ENCODE measurements at places on chromosomes 6 and 20.

DNA sequence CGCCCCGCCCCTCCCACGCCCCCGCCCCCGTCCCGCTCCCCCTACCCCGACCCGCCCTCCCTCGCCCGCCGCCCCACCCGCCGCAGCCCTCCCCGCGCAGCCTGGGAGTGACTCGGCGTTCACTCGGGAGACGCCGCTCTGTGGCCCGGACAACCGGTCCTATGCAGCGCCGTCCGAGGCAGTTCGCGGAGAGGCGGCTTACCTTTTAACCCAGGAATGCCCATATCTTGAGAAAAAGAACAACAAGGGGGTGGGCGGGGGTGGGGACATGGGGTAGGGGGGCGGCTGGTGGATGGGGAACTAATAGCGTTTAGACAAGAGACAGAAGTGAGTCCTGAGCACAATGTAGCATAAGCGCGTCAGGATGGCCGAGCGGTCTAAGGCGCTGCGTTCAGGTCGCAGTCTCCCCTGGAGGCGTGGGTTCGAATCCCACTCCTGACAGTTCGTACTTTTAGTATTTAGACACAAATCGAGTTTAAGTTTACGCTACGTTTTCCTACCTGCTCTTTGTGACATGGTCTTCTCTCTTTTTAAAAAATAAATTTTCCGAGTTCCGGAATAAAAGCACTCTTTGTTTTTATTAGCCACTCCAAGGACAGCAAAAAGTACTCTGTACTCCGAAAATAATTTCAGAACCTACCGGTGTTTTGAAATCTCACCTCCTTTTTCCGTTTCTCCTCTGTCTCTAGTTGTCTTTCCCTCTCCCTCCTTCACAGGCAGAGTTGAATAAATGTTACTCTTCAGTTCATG is 17.1 kb upstream of the HMGN4 start:
- peak; percentile 75 for DNase-seq

- DNase-seq, result no peak
These were observed 320.9 kb upstream of the SASH1 start for GRCh38 chr6:148021699-148022098.

GRCh38 chr6:15887491-15888461 is 224.9 kb upstream of the DTNBP1 start:
- DNase-seq, result no peak

- no peak for DNase-seq
These were observed 127.2 kb downstream of the PAX1 start for GRCh38 chr20:21832442-21833385.

DNA sequence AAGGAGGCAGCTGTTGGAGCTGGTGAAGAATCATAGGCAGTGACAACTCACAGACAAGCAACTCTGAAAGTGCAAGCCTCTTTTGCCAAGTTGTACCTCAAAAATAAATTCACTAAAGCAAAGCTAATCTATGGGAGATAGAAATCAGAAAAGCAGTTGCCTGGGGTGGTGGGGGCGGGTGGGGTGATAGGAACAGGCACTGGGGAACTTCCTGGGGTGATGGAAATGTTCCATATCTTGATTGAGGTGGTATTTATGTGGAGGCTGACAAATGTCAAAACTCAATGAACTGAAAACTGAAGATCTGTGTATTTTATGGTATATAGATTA is 52.4 kb downstream of the ATP9A start:
- no peak for DNase-seq

- no peak for DNase-seq
These were observed 66.4 kb downstream of the ANKS1A start for GRCh38 chr6:34955442-34955841.

- peak; percentile 32 for DNase-seq
These were observed 34.3 kb upstream of the ZBP1 start for GRCh38 chr20:57654363-57654997.

- no peak for DNase-seq
These were observed 15.6 kb upstream of the UBE2J1 start for GRCh38 chr6:89368107-89368506.

- DNase-seq, result no peak
These were observed 8.7 kb downstream of the MTHFD1L start for GRCh38 chr6:150874179-150874578.

- DNase-seq, result no peak
These were observed 61.4 kb downstream of the SLX4IP start for GRCh38 chr20:10496465-10496864.

DNA sequence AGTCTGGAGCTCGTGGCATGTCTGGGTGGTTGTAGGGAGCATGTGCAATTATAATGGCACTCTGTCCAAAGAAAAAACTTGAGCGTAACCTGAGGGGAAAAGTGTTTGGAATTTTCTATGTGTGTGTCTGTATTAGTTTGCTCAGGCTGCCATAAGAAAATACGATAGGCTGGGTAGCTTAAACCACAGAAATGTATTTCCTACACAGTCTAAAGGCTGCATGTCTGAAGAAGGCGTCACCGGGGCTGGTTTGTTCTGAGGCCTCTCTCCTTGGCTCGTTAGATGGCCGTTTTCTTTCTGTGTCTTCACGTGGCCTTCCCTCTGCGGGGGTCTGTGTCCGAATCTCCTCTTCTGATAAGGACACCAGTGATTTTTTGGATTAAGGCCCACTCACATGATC is 59.0 kb downstream of the IGF2R start:
- no peak for DNase-seq

DNA sequence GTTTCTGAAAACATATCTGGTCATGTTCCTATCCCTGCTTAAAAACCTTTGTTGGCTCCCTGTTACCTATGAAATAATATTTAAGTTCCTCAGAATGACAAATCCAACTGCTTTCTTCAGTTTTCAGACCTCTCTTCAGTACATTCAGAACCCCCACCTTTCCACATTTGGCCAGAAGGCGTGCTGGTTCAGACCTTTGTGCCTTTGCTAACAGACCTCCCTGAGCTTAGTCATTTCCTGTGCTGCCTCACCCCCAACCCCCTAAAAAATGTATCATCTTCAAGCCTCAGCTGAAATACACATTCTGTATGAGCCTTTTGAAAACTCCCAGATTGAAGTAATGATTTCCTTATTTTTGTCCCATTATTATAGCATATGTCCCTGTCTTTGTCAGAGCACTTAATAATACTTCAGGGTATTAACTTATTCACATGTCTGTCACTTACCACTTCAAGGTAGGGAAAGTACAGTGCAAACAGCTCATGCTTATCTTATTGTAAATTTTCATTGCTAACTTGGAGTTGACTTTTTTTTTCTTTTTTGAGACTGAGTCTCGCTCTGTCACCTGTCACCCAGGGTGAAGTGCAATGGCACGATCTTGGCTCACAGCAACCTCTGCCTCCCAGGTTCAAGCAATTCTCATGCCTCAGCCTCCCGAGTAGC is 19.7 kb downstream of the FAM217A start:
- DNase-seq, result no peak

DNA sequence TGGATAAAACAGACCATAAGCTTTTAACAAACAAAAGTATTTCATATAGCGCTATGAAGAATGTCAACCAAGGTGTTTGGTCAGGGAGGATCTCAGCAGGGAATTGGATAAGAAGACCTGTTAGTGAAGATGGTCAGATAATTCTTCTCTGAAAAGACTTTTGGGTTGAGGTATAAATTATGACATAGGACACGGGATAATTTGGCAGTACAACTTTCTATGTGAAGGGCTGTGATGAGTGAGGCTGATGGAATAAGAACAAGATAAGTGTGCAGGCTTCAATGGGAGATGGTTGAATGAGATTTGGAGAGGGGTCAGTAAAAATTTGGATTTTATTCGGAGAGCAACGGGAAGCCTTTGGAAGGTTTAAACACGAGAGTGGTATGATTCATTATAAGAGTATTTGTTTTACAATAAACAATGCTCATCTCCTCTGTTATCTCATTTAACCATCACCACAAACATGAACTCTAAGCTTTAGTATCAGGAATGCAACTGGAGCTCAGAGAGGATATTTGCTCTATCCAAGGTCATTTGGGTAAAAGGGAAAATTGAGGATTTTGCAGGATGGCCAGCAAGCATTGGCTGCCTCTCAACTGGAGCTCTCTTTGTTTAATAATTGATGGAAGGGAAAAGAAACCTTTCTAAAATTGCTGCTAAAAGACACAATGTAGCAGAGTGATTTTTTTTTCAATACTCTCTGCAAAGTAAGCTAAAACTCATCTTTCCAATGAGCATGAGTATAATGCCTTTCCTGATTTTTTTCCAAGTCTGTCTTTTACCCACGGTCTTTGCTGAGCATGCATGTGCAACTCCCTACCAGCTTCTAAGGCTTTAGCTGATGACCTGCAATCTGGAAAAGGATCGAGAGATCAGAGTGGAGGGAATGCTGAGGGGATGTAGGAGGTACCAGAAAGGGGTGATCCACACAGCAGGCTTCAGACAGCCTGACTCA is 534.0 kb downstream of the CBLN4 start:
- DNase-seq, result no peak

GRCh38 chr20:25277051-25277801 is 29.3 kb downstream of the PYGB start:
- peak; percentile 42 for DNase-seq

GRCh38 chr6:37732688-37733087 is 35.0 kb upstream of the MDGA1 start:
- DNase-seq, result no peak

DNA sequence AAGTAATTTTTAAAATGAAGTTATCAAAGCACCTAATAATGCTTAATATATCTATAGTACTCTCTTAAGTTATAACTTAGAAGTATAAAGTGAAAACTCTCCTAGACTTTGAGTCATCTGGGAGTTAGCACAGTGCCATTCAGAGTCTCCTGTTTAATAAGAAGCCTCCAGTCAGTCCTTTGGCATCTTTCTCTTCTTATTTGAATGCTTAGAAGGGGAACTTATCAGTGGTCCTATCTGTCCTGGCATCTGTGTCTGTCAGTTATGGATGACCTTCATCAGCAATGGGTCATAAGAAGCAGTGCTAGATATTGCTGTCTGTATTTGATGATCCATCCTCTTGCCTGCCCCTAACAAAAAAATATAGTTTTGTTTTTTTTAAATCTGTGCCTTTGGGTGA is 15.2 kb downstream of the TMEM200A start:
- no peak for DNase-seq

GRCh38 chr6:10384610-10385523 is 30.0 kb downstream of the TFAP2A start:
- DNase-seq, result no peak

DNA sequence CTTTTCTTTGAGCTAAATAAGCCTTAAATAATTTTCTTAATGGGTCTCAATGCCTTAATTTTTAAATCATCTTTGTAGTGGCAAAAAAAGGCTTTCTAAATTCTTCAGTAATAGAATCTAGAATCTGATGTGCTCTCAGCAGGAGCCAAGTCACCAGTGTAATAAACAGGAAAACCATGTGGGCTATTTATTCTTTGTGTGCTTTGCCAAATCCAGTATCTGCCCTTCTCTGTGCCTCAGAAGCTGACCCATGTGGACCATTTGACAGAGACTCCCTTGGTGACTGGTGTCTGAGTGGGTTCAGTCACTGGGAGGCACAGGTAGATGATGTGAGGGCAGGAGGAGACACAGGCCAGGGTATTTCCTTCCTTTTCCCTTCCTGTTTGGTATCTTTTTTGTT is 152.9 kb downstream of the PAK5 start:
- DNase-seq, result no peak

DNA sequence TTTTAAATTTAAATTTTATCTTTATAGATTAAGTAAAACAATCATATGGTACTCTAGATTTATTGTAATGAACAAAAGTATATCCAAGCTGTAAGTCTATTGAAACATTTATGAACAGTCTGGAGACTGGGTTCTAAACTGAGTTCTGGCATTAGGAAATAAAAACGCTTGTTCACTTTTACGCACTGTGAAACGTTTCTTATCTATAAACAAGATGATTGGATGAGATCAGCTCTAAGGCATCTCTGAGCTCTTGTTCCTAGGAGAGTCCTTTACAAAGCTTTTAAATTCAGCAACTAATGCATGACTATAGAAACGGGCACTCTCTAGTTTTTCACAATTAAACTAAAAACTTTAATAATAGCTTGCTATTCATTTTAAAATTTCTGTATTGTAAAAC is 6.8 kb downstream of the HUS1B start:
- DNase-seq, result no peak

DNA sequence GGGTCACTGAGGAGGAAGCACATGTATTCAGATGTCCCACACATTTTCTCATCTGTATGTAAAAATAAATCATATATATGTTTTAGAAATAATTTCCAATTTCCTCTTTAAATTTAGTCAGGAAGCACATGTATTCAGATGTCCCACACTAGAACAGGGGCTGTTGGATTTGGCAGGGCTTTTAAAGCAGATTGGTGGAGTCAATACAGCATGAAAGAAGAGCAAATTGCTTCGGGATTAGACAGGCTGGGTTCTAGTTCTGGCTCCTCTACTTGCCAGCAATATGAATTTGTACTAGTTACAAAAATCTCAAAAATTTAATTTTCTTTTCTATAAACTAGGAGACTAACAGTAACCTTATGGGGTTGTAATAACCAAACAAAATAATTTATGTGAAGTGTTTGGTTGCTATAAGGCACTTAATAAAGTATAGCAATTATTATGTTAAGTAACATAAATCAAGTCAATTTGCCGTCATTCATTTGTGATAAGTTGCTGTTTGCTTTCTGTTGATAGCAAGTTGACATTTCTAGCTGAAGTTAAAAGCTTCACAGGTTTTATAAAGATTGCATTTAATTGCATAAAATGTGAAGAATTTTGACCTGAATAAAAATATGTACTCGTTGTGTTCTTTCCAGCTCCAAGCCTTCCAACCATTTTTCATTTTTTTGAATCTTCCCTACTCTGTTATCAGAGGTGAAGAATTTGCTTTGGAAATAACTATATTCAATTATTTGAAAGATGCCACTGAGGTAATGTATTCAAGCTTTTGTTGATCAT is 88.9 kb downstream of the CD109 start:
- DNase-seq, result no peak

DNA sequence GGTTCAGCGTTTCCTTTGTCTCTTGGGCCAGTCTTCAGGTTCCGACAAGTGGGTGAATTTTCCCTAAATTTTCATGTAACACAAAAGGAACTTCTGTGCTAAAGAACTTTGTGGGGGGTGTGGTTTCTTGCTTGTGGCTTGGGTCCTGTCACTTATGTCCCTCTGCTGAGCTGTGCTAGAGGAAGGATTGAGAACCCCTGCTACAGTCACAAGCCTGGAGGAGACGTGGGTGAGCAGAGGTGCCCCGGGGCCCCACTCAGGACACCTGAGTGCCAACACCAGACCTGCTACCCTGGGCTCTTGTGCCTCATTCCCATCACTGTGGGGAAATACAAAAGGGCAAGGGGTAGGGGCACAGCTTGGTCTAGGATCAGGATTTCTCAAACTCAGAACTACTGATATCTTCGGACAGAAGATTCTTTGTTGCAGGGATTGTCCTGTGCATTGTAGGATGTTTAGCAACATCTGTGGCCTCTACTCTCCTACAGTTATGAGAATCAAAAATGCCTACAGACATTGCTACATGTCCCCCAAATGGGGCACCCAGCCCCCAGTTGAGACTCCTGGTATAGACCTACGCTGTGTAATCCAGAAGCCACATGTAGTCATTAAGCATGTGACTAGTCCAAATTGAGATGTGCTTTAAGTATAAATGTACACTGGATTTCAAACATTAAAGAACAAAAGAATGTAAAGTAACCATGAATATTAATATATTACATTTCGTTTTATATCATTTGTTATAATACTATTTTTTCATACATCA is 128.7 kb downstream of the LY86 start:
- no peak for DNase-seq

Measured in NCI-H1092 (cell line).